ENCODE measurements at places on chromosomes 11 and 22.

DNA sequence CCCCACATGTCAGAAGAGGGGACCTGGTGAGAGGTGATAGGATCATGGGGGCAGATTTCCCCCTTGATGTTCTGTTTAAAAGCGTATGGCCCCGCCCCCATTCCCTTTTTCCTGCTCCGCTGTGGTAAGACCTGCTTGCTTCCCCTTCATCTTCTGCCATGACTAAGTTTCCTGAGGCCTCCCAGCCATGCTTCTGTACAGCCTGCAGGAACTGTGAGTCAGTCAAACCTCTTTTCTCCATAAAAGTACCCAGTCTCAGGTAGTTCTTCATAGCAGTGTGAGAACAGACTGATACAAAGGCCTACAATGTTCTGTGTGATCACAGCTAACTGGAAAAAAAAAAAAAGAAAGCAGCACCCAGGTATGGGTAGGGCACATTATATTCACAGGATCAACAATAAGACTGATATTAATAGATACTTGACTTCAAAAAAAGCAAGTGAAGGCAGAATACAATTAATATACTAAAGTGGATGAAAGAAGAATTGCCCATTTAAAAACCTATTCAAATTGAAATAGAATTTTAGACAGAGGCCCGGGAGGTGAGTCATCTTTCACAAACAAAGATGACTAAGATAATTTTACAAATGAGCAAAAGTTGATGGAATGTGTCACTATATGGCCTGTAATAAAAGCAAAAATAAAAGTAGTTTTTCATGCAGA is 1.7 kb upstream of the OR52K1 start:
- DNase-seq = no peak

DNA sequence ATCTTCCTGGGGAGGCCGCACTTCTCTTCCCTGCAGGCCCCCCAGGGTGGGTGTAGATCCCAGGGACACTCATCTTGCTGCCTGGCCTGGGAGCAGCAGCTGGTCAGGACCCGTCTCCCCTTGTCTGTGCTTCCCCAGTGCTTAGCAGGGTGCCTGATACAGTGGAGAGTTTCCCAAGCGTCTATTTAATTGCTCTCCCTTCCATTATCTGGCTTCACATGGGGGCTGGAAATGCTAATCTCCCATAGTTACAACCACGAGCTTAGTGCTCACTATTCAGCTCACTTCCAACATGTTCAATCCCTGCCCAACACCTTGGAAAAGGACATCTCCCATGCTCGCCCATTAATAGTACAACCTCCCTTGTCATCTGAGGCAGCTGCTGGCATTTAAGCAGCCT is 100.5 kb downstream of the DSCAML1 start:
- no peak for DNase-seq

- no peak for DNase-seq
Measured at GRCh38 chr11:86499723-86500129, 125.0 kb downstream of the CCDC81 start.

- no peak for DNase-seq
Measured at GRCh38 chr22:36775586-36775963, 344 bp downstream of the IFT27 start.

GRCh38 chr22:48205161-48205560 is 1442.7 kb downstream of the TBC1D22A start:
- no peak for DNase-seq

- no peak for DNase-seq
Measured at GRCh38 chr22:39098576-39098975, 1.5 kb downstream of the APOBEC3H start.

DNA sequence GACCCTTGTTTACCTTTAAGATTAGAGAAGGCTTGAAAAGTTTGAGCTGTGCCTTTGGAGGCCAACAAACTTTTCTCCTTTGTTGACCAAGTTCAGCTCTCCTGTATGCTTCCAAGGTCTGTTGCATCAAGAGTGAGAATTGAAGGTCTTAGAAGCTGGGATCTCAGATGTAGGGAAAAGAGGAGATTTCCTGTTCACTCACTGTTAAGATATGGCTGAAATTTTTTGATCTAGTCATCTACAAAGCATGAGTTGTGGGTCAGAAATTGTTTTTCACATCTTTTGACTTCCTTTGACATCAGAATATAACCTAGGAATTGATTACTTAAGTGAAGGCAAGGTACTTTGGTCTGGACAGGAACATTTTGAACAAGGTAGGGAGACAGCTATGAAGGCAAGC is 12.1 kb downstream of the OR51B4 start:
- DNase-seq = no peak
